ENCODE measurements at places on chromosomes 2 and 18.

DNA sequence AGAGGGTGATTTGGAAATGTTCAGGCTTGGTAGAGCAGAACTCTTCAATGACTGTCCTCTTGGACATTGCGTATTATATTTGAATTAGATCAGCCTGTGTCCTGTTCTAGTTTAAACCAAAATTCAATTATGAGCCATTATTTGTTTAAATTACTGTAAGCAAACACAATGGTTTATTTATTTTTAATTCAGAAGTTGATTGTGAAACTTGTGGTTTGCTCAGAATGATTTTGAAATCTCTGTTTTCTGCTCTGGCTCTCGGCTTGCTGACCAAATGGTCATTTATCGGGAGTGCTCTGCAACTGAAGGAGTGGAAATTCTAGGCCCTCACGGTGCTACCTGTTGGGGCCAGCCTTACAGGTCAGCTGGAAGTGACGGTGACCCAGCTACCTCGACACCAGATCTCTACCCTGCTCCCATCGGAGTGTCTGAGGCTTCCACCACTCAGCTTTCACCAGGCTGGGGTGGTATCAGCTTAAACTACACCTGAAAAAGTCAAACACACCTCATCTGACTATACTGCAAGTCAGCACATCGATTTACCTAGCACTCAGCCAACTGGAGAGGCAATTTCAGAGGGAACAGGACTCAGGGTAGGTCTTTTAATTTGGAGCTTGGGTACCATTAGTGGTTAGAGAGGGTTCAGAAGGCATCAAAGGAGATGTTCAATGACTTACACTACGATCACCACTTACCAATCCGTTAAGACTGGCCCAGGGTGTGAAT lies 36.8 kb upstream of the GPD2 start:
- peaks cover 9% of the 10 kb centered on the region for H3K4me1 ChIP-seq
- peak overlapping the region; percentile 97 for H3K27ac ChIP-seq
- DNase-seq = no peak
- peak overlapping the region; percentile 90 for H3K4me3 ChIP-seq
- H3K27me3 ChIP-seq = peaks cover 11% of the 10 kb centered on the region

- no peak overlapping the region for H3K27ac ChIP-seq
- H3K36me3 ChIP-seq = no peaks in the 10 kb centered on the region
- no peak for DNase-seq
- peaks cover 45% of the 10 kb centered on the region for H3K27me3 ChIP-seq
Measured at GRCh38 chr2:9948721-9949120, 2.8 kb upstream of the GRHL1 start.

- no peak overlapping the region for H3K27ac ChIP-seq
- H3K27me3 ChIP-seq = no peaks in the 10 kb centered on the region
- H3K4me1 ChIP-seq = peaks cover 30% of the 10 kb centered on the region
- H3K36me3 ChIP-seq = peaks cover 27% of the 10 kb centered on the region
- H3K4me3 ChIP-seq = no peak overlapping the region
- DNase-seq = no peak
Measured at GRCh38 chr2:1738163-1738562, 6.2 kb downstream of the PXDN start.

DNA sequence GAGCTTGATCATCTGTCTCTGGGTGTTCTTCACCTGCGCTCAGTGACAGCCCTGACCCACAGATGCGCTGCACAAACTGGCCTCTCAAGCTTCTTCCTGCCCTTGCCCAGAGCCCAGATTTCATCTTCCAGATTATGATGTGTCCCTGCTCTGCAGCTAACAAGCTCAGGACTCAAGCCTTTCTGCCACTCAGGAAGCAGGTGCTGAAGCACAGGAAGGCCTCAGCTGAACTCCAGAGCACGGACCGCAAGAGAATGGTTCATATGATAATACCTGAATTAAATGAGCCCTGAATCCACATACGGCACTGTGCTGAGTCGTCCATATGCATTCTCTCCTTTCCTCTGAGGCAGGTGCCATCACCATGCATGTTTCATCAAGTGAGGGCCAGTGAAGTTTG lies 3.8 kb downstream of the CD207 start:
- H3K4me3 ChIP-seq = no peak overlapping the region
- no peaks in the 10 kb centered on the region for H3K36me3 ChIP-seq
- DNase-seq = no peak
- no peak overlapping the region for H3K27ac ChIP-seq

- H3K4me1 ChIP-seq = peaks cover 7% of the 10 kb centered on the region
- H3K27ac ChIP-seq = no peak overlapping the region
- H3K4me3 ChIP-seq = no peak overlapping the region
- no peaks in the 10 kb centered on the region for H3K36me3 ChIP-seq
- DNase-seq = no peak
- H3K27me3 ChIP-seq = no peaks in the 10 kb centered on the region
Measured at GRCh38 chr2:171180229-171180930, 19.7 kb upstream of the TLK1 start.

- no peaks in the 10 kb centered on the region for H3K36me3 ChIP-seq
- no peak overlapping the region for H3K27ac ChIP-seq
- H3K4me3 ChIP-seq = no peak overlapping the region
Measured at GRCh38 chr2:233049194-233049761, 10.9 kb upstream of the INPP5D start.

GRCh38 chr2:57373530-57373929 lies 673.1 kb upstream of the VRK2 start:
- H3K4me3 ChIP-seq = no peak overlapping the region
- DNase-seq = no peak
- H3K36me3 ChIP-seq = no peaks in the 10 kb centered on the region
- no peaks in the 10 kb centered on the region for H3K27me3 ChIP-seq
- no peak overlapping the region for H3K27ac ChIP-seq
